Stimulated activated CD4-positive, alpha-beta T cell treated with anti-CD3 and anti-CD28 coated beads, Interleukin-2, amount 100 ng/mL, for 48 hours (primary cell): ENCODE measurements at places on chromosomes 2 and 18.
A peak's percentile ranks its signal among the peaks of the same experiment; 100 is the strongest.

GRCh38 chr18:59837586-59837985 is 62.2 kb upstream of the PMAIP1 start:
- peak; percentile 37 for DNase-seq

DNA sequence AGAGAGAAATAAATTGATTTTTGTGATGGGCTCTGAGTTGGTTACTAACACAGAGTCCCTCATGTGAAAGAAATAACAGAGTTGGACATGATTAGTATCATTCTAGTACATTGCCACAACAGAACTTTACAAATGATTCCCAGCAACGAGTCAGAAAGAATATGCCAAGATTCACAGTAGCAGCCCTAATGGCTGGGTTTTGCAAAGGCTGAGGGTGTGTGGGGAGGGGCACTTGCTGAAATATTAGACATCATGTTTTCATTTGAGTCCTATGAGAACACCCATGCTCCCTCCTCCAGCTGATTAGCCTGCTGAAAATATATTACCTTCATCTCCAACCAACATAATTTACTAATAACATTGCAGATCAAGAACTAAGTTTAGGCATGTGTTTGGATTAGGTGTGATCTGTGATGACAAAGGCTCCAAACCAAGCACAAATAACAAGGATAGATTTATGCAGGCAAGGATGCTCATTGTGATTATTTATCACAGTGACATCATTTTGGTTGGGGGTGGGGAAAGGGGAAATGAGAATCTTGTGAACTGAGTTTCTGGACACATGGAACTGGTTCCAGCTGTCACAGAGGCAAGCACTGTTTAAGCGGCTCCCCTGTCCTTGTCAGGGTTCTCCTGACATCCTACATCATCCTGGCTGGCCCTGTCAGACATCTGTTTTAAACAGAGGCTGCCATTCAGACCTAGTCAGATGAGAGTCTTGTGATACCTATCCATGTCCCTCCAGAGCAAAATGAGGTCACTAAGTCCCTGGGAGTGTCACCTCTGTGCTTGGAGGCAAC is 205.8 kb upstream of the NCKAP5 start:
- no peak for DNase-seq

- DNase-seq = no peak
Measured at GRCh38 chr2:233468741-233469110, 97.9 kb downstream of the USP40 start.

DNA sequence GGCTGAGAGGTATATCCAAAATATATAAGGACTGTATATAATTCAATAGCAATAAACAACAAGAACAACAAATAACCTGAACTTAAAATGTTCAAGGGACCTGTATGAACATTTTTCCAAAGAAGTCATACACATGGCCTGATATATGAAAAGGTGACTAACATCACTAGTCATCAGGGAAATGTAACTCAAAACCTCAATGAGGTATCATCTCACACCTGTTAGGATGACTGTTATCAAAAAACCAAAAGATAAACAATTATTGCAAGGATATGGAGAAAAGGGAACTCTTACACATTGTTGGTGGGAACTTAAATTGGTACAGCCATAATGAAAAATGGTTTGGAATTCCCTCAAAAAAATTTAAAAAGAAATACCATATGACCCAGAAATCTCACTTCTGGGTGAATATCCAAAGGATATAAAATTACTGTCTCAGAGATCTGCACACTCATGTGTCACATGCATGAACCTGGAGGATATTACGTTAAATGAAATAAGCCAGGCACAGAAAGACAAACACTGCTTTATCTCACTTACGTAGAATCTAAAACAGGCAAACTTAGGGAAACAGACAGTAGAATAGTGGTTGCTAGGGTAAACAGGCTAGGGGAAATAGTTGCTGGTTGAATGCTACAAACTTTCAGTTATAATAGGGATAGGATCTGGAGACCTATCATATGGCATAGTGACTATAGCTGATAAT is 334.5 kb upstream of the MMADHC start:
- DNase-seq = no peak

GRCh38 chr2:162258686-162259085 is 15.4 kb upstream of the FAP start:
- DNase-seq = no peak

DNA sequence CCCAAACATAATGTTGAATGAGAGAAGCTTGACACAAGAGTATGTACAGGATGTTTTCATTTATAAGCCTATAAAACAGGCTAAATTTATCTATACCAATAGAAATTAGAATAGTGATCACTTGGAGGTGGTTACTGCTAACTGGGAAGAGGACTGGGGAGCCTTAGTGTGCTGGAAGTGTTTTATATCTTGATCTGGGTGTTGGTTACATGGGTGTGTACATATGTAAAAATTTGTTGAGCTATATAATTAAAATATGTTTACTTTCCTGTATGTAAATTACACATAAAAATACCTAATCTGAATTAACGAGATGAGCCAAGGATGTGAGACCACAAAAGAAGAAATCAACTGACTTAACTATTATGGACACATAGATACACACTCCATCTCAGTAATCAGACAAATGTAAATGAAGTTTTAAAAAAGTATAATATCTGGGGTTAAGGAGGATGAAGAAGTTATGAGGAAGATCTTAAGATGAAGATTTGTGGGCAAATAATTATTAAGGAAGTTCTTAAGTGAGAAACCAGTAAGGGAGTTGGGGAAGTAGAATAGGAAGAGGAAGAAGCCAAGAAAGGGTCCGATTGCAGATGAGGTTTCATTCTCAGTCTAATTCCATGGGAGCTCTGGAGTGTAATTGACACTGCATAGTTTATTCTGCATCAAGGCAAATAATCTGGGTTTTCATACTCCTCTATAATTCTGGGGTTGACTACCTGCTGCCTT is 32.3 kb upstream of the NABP1 start:
- no peak for DNase-seq

DNA sequence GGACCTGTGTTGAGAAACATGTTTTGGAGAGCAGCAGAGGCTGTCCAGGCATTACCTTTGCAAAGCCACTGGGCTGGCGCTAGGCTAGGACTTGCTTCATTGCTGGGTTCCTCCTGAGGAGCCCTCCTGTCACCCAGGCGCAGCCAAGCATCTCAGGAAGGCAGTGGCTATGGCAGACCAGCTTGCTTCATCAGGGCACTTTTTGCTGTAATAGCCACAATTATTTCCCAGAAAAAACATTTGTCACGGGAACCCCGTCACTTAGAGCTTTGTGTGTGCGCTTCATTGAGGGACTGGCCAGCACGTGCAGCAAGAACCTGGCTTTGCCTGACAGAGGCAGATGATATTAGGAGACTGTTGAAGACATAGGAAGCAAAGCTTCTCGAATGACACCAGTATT is 36.4 kb downstream of the SLC20A1 start:
- no peak for DNase-seq

GRCh38 chr2:71896385-71897136 is 251.1 kb downstream of the CYP26B1 start:
- DNase-seq = no peak

- DNase-seq = no peak
Measured at GRCh38 chr2:72554381-72554780, 271.5 kb downstream of the EXOC6B start.
